ENCODE measurements at places on chromosomes 5 and 9.

DNA sequence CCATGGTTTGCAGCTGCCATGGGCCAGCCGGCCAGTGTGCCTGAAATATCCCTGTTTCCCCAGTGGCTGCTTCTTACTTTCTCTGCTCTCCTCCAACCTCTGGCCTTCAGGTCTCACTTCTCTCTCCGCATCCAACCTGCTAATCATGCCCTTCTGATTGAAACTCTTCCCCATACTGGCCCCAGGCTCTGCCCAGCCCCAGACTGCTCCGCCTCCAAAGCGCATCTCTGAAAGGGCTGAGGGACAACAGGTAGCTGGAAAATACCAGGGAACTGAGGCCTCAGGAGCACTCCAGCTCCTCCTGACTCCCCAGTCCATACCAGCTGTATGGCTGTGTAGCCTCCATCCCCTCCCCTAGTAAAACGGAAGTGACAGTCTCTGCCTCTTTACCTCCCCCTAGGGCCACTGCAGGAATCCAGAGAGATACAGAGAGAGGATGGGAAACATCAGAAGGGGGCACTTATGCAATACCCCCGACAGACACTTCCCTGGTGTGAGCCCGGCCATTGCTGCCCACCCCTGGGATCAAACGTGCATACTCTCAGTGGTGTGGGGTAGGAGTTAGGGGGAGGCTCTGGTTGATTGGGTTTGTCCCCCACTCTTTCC lies 34.2 kb downstream of the PAX5 start:
- DNase-seq: no peak

- no peak for DNase-seq
Measured at GRCh38 chr9:111904891-111905291, 8.3 kb downstream of the UGCG start.

- no peak for DNase-seq
Measured at GRCh38 chr5:75482482-75482881, 28.9 kb downstream of the CERT1 start.

DNA sequence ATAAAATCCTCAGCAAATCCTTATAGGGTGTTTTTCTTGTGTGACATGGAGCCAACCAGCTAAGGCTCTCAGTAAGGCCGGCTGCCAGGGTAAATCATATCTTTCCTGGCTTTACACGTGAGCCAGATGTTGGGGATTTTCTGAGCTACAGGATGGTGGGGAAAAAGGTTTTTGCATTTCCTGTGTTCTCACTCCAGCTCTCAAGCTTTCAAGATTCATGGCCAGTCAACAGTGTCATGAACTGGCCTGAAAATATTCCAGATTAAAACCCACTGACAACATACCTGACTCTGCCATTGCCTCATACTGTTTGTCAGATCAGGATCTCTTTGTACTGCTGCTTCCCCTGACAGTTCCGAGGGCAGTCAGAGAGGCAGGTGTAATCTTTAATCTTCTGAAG lies 306.9 kb downstream of the GLIS3 start:
- no peak for DNase-seq

Measured in stimulated activated CD4-positive, alpha-beta T cell treated with anti-CD3 and anti-CD28 coated beads, Interleukin-1b, Interleukin-23, amount 100 ng/mL, for 4 hours (primary cell).